Inflammatory macrophage (primary cell): ENCODE measurements at places on chromosomes 12 and 14.

- DNase-seq: no peak
Measured at GRCh38 chr12:107092669-107093416, 506 bp downstream of the CRY1 start.

GRCh38 chr12:62720661-62721330 lies 214.2 kb downstream of the PPM1H start:
- DNase-seq: no peak

GRCh38 chr12:54017027-54017788 lies 8.4 kb downstream of the HOXC8 start:
- no peak for DNase-seq

DNA sequence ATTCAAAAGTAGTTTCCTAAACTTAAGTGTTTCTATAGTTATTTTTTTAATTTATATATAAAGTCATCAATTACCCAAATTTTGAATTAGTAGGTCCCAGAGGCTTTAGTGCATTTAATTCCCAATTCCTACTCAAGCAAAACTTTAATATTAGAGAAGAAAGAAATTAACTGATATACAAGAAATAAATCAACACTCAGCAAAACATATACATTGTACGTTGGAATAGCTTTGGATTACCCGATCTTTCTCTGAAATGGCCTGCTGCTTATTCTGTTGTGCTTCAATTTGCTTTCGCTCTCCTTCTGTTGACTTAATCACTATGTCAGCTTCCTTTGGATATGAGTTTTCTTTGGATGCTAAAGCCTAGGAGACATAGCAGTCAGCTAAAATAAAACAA lies 18.2 kb downstream of the RPAP3 start:
- no peak for DNase-seq

DNA sequence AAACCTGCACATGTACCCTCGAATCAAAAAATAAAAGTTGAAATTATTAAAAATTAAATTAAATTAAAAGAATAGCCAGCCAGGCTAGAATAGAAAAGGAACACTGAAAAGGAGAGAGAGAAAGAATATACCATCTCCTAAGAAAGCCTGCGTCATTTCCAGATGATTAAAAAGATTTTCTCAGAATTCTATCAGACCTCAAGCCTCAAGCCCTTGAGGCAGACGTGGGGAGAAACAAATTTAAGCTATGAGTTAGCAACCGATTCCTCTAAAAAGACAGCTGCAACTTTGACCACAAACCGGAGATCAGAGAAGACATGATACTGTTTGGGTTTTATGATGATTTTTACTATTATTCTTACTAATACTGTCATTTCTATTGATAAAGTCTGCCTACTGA lies 138.3 kb downstream of the KSR2 start:
- DNase-seq: no peak

- DNase-seq: no peak
Measured at GRCh38 chr12:111664961-111665865, 20.5 kb downstream of the BRAP start.

DNA sequence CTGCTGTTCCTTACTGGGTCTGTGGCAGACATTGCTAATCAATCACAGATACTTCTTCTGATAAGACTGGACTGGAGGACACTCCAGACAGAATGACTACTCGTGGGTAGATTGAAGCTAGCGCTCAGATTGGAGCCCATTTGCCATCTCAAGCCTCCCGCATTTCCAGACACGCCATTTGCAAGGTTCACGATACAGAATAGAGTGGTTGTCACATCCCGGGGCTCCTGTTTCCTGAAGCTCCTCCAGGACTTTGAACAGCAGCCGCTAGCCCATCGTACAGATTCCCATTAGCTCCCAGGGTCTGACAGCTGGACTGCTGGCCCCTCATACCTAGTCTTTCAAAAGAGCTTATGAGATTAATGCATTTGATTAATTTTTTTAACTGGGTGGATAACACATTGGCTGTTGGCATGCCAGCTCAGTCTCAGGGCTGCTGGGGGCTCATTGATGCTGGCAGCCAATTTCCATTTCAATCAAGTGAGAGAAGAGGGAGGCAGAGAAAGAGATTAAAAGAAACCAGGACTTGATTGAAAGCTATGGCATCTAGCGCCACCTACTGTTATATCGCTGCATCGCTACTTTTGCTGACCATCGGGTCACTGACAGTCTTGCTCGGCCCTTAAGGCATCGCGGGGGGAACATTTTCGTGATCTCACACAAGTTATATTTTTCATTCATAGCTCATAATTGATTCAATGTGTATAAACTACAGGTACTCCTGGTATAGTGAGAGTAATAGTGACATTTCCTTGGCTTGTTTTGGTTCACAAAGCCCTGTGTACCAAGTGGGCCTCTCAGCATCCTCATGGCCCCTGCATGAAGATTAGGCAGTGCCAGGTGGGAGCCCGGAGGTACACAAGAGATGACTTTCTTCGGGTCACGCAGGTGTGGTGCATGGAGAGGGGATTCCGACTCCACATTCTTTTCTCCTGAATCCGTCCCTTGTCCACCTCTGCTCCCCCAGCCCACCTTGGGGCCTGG lies 78.6 kb downstream of the CCDC60 start:
- DNase-seq: peak; percentile 61

- DNase-seq: no peak
Measured at GRCh38 chr12:82857911-82858533, 171.3 kb downstream of the TMTC2 start.

DNA sequence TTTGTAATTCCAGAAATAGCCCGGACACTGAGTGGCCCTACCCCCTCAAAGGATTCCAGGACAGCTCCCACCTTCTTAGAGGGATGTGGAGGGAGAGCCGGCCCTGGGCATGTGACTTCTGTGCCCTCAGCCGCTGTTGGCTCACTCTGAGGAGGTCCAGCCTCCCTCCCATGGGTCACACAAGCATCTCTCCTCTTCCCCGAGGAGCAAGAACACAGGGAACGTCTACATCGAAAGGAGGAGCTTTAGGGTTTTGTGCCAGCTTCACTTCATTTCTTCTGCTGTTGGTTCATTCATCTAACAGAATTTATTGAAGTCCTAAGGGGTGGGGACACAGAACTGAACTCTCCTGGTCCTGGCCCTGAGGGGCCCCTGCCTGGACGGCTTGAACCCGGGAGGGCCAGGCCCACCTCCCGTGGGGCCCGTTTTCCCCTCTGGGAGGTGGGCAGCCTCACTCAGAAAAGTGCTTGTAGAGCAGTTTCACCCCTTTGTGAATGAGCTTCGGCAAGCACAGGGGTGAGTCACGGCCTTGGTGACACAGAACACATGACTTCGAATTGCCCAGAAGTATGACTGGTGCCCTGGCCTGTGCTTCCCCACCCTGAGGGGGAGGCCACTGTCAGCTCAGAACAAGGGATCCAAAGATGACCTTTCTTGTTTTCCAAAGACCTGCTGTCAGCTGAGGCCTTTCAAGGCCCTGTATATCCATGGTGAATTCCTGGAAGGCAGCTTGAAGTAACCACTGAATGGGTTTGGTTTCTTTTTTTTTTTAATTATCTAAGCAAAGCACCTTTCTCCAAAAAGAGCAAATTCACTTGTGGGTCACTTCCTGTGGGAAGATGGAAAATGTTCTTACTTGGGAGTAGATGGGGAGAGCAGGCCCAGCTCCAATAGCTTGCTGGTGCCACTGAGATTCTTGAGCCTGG lies 39.2 kb downstream of the NFKBIA start:
- peak; percentile 93 for DNase-seq

GRCh38 chr14:86897224-86897623 lies 1095.8 kb downstream of the GALC start:
- no peak for DNase-seq

- peak; percentile 17 for DNase-seq
Measured at GRCh38 chr12:121061831-121062230, 22.8 kb upstream of the OASL start.

DNA sequence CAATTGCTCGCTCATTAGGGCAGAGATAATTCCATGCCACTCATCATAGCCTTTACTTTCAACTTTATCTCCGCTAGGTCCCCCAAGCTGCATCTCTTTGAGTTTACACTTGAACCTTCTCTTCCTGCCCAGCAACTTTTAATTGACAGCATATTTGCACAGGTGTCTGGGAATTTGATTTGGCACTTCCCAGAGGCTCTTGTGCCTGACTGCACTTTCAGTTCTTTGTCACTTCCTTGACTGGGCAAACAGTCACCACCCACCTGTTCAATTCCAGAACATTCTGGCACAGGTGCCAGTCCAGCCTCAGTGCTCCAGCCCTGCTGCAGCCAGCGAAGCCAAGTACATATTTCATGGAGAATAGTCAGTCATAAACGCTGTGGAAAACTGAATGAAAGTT lies 110.1 kb upstream of the LRIG3 start:
- no peak for DNase-seq

DNA sequence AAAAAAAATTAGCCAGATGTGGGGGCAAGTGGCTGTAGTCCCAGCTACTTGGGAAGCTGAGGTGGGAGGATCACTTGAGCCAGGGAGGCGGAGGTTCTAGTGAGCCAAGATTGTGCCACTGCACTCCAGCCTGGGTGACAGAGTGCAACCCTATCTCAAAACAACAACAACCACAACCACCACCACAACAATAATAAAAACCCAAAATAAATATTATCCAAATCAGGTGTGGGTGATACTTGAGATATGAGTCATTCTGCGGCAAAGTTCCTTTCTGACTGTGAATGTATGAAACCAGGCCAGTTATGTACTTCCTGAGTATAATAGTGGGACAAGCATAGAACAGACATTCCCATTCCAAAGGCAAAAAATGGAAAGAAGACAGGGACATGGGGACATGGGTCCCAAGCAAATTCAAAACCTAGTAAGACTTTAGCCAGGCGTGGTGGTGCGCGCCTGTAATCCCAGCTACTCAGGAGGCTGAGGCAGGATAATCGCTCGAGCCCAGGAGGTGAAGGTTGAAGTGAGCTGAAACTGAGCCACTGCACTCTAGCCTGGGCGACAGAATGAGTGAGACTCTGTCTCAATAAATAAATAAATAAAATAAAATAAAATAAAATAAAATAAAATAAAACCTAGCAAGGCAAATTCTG lies 9.7 kb upstream of the ERC1 start:
- DNase-seq: no peak

- no peak for DNase-seq
Measured at GRCh38 chr14:79411403-79412174, 799.7 kb downstream of the DIO2 start.

- peak; percentile 77 for DNase-seq
Measured at GRCh38 chr14:52703225-52703624, 3.8 kb upstream of the PSMC6 start.

DNA sequence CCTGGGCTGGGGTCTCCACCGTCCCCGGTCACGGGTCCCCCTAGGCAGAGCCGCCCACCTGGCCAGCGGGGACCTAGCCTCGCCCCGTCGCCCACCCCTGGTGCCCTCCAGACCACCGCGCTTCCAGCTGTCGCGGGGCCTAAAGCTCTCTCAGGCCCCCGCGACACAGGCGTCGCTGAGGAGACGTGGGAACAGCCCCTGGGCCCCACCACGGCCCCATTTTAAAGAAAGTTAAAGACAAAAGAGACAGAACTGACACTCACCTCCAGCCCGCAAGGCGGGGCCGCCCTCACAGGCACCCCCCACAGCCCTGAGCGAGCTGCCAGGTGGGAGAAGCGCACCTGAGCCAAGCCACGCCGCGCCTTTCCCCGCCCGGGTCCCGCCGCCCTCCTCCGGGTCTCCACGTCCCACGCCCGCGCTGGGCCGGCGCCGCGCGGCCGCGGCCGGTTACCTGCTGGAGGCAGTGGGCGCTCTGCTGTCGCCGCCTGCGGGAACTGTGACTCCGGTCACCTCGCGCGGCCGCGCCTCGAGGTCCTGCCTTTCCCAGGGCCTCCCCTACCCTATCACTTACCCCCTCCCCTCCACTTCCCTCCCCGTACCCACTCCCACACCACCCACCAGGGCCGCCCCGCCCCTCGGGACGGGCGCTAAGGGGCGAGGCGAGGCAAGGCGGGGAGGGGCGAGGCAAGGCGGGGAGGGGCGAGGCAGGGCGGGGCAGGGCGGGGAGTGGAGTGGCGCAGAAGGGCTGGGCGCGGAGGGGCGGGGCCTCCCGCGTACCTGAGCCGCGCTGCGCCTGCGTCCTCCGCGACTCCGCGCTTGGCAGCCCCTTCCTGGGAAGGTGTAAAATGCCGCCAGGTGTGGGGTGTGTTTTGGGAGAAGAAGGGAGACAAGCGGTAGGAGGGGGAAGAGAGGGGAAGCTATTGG lies 31.2 kb downstream of the TC2N start:
- no peak for DNase-seq

DNA sequence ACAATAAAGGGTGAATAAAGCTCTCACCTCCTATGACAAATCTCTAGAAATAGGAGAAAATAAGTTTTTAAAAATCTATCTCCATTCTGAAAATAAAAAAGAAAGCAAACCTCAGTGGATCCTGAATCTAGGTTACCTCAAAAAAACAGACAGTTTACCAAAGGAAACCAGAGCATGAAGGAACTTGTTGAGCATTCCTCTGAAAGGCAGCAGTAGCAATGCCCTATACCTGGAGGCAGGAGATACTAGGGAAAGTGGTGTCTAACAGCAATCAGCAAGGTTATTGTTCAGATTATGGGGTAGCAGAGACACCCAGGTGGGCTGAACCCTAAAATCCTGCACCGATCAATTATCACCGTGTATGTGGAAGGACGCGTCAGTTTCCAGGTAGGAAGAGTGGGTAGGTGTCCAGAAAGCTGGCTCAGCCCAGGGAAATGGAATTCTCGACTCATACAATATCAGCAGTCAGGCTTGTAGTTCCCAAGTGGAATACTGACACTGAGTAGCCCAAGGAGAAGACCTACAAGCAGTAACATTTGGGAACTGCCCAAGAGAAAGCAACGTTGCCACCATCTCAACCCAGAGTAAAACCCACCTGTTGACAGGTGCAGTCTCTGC lies 128.3 kb downstream of the ST8SIA1 start:
- no peak for DNase-seq

DNA sequence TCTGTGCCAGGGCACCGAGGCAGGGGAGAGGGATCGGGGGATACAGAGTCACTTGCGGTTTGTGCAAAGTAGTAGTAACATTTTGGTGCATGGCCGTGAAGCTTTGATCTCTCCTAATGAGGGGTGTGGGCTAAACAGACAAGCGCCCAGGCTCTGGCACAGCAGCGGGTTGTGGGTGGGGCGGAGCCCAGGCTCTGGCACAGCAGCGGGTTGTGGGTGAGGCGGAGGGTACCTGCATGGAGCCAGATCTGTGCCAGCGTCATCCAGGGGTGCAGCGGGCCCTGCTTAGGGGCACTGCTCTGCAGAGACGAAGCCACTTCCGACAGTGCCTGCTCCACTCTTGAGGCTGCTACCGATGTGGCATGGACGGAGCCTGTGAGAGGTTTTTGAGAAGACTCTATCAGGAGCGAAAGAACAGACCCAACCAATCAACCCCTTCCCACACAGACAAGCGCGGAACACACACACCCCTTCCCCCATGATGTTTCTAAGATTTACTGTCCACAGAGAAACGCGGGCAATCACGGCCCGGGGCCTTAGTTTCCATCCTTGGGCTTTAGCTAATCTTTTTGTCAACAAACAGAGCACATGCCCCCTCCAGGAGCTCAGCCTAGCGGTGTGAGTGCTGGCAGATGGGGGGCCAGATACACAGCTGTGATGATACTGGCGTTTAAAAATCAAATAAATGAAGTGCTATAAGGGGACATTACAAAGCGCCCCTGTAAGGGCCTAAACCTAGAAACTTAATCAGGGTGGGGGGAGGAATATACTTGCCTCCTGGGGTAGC lies 196.6 kb downstream of the CALM1 start:
- no peak for DNase-seq

GRCh38 chr12:43662736-43663135 lies 95.9 kb downstream of the PUS7L start:
- DNase-seq: no peak

GRCh38 chr12:88559772-88560171 lies 20.5 kb downstream of the KITLG start:
- no peak for DNase-seq

GRCh38 chr14:81303258-81303935 lies 82.6 kb upstream of the GTF2A1 start:
- peak; percentile 70 for DNase-seq

GRCh38 chr14:77589099-77589498 lies 27.3 kb downstream of the SPTLC2 start:
- DNase-seq: peak; percentile 40
